ENCODE measurements at places on chromosomes 12 and 14. TPM values are rescaled to one million over a fixed set of nuclear protein-coding genes. Genes with fewer than 3 reads are reported as not detected.

Gene CCDC177
- total RNA-seq = not detected

- DNase-seq = no peak
These were observed 12.2 kb upstream of the TUBA1A start for GRCh38 chr12:49200919-49201594.

- no peak for DNase-seq
These were observed 107.7 kb upstream of the SLC38A2 start for GRCh38 chr12:46480316-46480715.

DNA sequence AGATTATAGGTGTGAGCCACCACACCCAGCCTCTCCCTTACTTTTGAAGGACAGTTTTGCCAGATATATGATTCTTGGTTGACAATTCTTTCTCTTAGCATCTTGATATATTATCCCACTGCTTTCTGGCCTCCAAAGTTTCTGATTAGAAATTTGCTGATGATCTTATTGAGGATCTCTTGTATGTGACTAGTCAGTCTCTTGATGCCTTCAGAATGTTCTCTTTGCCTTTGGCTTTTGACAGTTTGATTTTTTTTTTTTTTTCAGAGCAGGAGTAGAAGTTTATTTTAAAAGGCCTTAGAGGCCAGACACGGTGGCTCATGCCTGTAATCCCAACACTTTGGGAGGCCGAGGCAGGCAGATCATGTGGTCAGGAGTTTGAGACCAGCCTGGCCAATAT is 32.6 kb downstream of the IFT81 start:
- no peak for DNase-seq

DNA sequence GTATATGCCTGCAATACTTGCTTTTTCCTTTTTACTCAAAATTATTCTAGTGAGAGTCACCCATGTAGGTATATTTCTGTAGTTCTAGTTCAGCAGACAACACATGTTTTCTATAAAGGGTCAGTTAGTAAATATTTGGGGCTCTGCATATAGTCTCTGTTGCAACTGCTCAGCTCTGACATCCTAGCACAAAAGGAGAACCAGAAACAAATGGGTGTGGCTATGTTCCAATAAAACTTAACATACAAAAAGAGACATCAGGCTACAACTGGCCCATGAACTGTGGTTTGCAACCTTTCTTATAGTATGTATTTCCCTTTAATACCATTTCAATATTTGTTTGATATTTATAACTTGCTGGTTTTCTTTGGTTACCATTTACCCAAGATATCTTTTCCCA is 11.9 kb downstream of the NT5DC3 start:
- DNase-seq = no peak

GRCh38 chr12:94012590-94012989 is 135.8 kb upstream of the PLXNC1 start:
- DNase-seq = no peak

Measured in esophagus muscularis mucosa (tissue), 4 donors.